ENCODE measurements at places on chromosomes 1 and 21. TPM values are rescaled to one million over a fixed set of nuclear protein-coding genes. Genes with fewer than 3 reads are reported as not detected.

The ATP1A4 gene
- total RNA-seq = not detected

The DENND2C gene
- 0.41 TPM for total RNA-seq

The EDEM3 gene
- total RNA-seq = 7.9 TPM

The RGS13 gene
- not detected for total RNA-seq

The HTR6 gene
- 0.17 TPM for total RNA-seq
